IMR-90 (cell line): ENCODE measurements at places on chromosomes 3 and 15. TPM values are rescaled to one million over a fixed set of nuclear protein-coding genes. Genes with fewer than 3 reads are reported as not detected.
A peak's percentile ranks its signal among the peaks of the same experiment; 100 is the strongest.

The FANCD2OS gene
- not detected in 2 replicates for total RNA-seq

GRCh38 chr15:67409175-67409574 lies 111.8 kb upstream of the C15orf61 start:
- H3K4me3 ChIP-seq, result no peak overlapping the region
- H3K4me1 ChIP-seq, result peaks cover 7% of the 10 kb centered on the region

The ZSCAN2 gene
- total RNA-seq, result 15.0 and 18.3 TPM in 2 replicates

DNA sequence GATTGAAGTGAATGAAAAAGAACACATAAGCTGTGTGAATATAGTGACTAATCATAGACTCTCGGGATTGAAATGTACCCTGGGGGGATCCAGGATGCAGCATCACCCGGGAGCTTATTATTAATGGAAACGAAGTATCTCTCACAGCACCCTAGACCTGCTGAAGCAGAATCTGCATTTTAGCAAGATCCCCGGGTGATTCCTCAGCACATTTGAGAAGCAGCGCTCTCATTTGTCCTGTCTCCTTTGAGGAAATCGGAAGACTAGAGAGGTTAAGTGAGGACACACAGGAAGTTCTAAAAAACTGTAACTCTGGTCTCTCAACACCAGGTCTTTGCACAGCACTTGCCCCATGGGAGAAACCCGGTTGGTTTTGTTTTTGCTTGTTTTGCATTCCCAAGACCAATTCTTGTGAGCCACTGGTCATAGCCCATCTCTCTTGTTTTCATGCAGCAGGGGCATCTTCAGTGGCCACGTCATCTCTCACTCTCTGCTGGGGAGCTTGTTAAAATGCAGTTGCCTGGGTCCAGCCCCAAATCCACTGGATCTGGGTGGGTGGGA lies 30.2 kb downstream of the ZNF710 start:
- peak; percentile 11 for DNase-seq
- H3K4me1 ChIP-seq, result peaks cover 17% of the 10 kb centered on the region

- H3K27me3 ChIP-seq, result no peaks in the 10 kb centered on the region
- H3K36me3 ChIP-seq, result no peaks in the 10 kb centered on the region
- H3K4me1 ChIP-seq, result no peaks in the 10 kb centered on the region
- H3K27ac ChIP-seq, result no peak overlapping the region
- DNase-seq, result no peak
- no peak overlapping the region for H3K4me3 ChIP-seq
Observed at GRCh38 chr3:109241459-109242186, 74.7 kb downstream of the DPPA2 start.

DNA sequence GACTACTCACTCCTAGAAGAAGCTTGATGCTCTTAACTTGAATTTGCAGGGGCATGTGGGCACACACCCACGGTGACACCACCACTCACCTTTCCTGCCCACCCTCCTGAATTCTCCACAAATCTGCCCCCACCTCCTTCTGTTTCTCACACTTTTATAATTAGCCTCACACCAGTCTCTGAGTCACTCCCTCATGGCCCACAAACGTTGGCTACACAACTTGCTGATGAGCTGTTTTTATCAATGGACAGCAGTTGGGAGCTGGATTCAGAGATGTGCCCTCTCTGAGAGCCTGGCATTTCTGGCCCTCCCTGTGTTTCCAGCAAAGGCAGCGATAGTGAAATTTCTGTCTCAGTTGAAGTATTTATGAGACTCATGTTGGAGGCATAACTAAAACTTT lies 1.3 kb downstream of the COLQ start:
- no peak overlapping the region for H3K4me3 ChIP-seq
- H3K4me1 ChIP-seq, result 0 out of 2 replicates have a peak, but pooled peaks cover 4% of the 10 kb centered on the region
- no peak for DNase-seq
- no peaks in the 10 kb centered on the region for H3K36me3 ChIP-seq
- no peak overlapping the region for H3K27ac ChIP-seq
- peaks cover 6% of the 10 kb centered on the region for H3K27me3 ChIP-seq

The SPPL2A gene
- total RNA-seq, result 53.8 and 82.5 TPM in 2 replicates

DNA sequence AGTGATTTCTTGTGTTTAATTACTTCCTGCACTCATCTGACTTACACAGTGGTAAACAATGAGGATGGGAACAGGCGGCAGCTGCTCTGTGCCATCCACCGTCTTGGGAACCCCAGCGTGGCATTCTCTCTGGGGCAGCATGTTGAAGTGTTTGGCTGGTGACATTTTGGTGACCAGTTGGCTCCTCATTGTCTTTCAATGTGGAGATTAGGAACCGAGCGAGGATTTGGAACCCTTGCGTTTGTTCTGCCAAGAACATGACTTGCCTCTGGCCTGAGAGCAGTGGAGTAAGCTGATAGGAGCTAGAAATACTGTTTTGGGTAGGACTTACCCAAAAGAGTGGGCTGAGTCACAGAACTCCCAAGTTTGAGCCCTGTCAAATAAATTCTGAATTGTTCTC lies 88.8 kb downstream of the IGF1R start:
- peaks cover 18% of the 10 kb centered on the region for H3K4me1 ChIP-seq
- no peaks in the 10 kb centered on the region for H3K36me3 ChIP-seq
- no peak overlapping the region for H3K4me3 ChIP-seq
- no peaks in the 10 kb centered on the region for H3K27me3 ChIP-seq
- no peak for DNase-seq

DNA sequence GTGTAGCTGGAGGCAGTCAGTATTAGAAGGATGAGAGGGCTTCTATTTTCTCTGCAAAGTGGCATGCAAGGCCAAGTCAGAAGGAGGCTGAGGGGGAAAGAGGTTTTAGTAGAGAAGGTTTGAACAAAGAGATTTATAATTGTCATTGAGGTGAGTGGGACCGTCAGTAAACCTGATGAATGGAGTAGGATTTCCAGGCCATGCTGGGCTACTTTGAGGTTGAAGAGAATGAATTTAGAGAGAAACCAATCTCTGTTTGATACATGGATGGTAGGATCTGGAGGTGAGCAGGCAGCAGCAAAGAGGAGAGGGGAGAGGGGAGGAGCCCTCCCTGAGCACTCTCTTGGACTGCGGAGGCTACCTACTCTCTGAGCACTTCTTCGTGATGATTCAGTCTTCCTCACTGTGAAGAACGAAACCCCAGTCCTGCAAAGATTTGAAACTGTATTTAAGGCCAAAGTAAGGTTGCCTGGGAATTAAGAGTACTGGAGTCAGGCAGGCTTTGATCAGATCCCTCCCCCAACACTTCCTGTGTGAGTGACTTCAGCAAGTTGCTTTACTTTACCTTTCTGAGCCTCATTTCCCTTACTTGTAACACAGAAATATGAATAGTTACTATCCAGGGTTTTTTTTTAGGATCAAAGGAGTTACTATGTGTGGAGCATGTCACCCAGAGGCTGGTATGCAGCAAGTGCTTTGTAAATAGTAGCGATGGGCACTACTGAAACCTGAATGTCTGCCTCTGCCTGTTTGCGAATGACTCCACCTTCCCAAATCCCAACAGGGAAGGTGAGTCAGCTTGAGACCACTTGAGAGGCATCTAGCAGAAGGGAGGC lies 75.8 kb downstream of the RPL39L start:
- peak overlapping the region; percentile 99; the same call in 1 of the 2 replicates for H3K27ac ChIP-seq
- no peaks in the 10 kb centered on the region for H3K27me3 ChIP-seq
- peaks cover 14% of the 10 kb centered on the region for H3K4me1 ChIP-seq
- peak; percentile 12 for DNase-seq
- no peak overlapping the region for H3K4me3 ChIP-seq

The ACKR2 gene
- total RNA-seq, result not detected in 2 replicates

- H3K27ac ChIP-seq, result no peak overlapping the region
- peaks cover 8% of the 10 kb centered on the region for H3K27me3 ChIP-seq
- H3K4me1 ChIP-seq, result no peaks in the 10 kb centered on the region
Observed at GRCh38 chr3:134697830-134698689, 47.2 kb upstream of the KY start.

The ATP10A gene
- total RNA-seq, result 12.8 and 13.8 TPM in 2 replicates

GRCh38 chr15:79308874-79309273 lies 2.0 kb upstream of the TMED3 start:
- peaks cover 8% of the 10 kb centered on the region for H3K27me3 ChIP-seq
- no peak overlapping the region for H3K4me3 ChIP-seq
- no peak for DNase-seq
- peaks cover 3% of the 10 kb centered on the region for H3K36me3 ChIP-seq
- peaks cover 6% of the 10 kb centered on the region; the same call in 1 of the 2 replicates for H3K4me1 ChIP-seq
- no peak overlapping the region for H3K27ac ChIP-seq

DNA sequence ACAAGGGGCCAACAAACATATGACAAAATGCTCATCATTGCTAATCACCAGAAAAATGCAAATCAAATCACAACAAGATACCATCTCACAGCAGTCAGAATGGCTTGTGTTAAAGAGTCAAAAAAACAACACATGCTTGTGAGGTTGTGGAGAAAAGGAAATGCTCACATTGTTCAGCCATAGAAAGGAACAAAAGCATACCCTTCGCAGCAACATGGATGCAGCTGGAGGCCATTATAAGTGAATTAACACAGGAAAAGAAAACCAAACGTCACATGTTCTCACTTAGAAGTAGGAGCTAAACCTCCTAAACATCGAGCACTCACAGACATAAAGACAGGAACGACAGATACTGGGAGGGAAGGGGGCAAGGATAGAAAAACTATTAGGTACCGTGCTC lies 678.4 kb upstream of the GRM7 start:
- H3K36me3 ChIP-seq, result no peaks in the 10 kb centered on the region
- no peaks in the 10 kb centered on the region for H3K27me3 ChIP-seq
- no peak for DNase-seq
- no peaks in the 10 kb centered on the region for H3K4me1 ChIP-seq
- no peak overlapping the region for H3K4me3 ChIP-seq

The GATA2 gene
- total RNA-seq, result 2.2 and 2.8 TPM in 2 replicates

DNA sequence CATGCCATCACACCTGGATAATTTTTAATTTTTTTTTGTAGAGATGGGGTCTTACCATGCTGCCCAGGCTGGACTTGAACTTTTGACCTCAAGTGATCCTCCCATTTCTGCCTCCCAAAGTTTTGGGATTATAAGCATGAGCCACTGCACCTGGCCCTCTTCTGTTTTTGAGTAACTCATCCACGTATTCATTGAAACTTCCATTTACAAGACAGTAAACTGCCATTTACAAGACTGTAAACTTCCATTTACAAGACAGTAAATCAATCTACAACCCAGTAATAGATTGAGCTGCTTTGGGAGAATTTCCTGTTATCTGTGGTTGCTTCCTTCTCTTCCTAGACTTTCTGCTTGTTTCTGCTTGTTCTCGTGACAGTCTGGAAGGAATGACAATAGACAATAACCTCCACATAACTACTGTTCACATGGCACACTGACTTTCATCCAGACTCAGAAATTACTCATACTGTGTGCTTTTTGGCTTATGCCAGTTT lies 114.7 kb upstream of the CCNL1 start:
- no peaks in the 10 kb centered on the region for H3K4me1 ChIP-seq
- no peak overlapping the region for H3K4me3 ChIP-seq
- no peak for DNase-seq
- no peaks in the 10 kb centered on the region for H3K27me3 ChIP-seq
- no peaks in the 10 kb centered on the region for H3K36me3 ChIP-seq
- H3K27ac ChIP-seq, result no peak overlapping the region

- no peak overlapping the region for H3K27ac ChIP-seq
- H3K36me3 ChIP-seq, result no peaks in the 10 kb centered on the region
- H3K4me3 ChIP-seq, result no peak overlapping the region
- peaks cover 19% of the 10 kb centered on the region; the same call in 1 of the 2 replicates for H3K27me3 ChIP-seq
Observed at GRCh38 chr3:14788644-14789043, 30.1 kb upstream of the FGD5 start.

- no peak overlapping the region for H3K27ac ChIP-seq
- no peaks in the 10 kb centered on the region for H3K27me3 ChIP-seq
- H3K36me3 ChIP-seq, result no peaks in the 10 kb centered on the region
- no peaks in the 10 kb centered on the region; the same call in 1 of the 2 replicates for H3K4me1 ChIP-seq
- H3K4me3 ChIP-seq, result no peak overlapping the region
Observed at GRCh38 chr3:136772709-136773108, 20.5 kb upstream of the STAG1 start.

DNA sequence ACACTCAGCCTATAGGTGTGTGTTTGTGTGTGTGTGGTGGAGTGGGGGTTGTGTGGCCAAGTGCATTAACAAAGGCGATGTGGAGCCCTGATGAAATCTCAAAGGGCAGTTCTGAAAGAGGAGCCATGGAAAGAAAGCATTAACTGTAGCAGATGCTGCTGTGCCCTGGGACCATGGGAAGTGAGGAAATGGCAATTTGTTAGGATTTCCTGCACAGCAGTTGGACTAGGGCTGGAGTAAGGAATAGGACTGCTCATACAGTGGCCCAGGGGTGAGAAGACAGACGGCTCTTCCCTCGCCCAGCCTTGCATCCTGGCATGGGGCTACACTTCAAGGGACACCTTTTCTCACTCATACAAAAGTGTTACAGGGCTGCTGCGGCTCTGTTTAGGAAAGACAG lies 12.3 kb upstream of the ZBTB38 start:
- no peak overlapping the region for H3K4me3 ChIP-seq
- no peak overlapping the region for H3K27ac ChIP-seq
- H3K4me1 ChIP-seq, result peaks cover 12% of the 10 kb centered on the region
- no peaks in the 10 kb centered on the region for H3K27me3 ChIP-seq

DNA sequence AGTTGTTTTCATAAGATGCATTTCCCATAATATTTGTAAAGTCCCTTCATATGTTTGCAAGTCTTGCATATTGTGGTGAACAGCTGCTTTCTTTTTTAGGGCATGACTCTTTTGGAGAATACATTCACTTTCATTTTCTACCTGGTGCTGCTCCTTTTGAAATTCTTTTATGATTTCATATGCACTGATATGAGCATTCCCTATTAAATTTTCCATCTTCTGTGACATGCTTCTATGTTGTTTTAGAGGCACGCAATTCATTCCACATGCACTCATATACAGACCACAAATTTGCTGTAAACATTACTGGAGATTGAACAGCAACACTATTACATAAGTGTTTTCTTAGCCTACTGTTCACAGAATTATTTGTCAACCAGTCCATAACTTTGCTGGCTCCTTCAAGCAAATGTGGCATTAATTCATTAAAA lies 92.8 kb upstream of the TNFSF10 start:
- no peaks in the 10 kb centered on the region; the same call in 1 of the 2 replicates for H3K4me1 ChIP-seq
- H3K27ac ChIP-seq, result no peak overlapping the region
- no peaks in the 10 kb centered on the region for H3K36me3 ChIP-seq
- H3K27me3 ChIP-seq, result no peaks in the 10 kb centered on the region
- H3K4me3 ChIP-seq, result no peak overlapping the region
- DNase-seq, result peak; percentile 34

DNA sequence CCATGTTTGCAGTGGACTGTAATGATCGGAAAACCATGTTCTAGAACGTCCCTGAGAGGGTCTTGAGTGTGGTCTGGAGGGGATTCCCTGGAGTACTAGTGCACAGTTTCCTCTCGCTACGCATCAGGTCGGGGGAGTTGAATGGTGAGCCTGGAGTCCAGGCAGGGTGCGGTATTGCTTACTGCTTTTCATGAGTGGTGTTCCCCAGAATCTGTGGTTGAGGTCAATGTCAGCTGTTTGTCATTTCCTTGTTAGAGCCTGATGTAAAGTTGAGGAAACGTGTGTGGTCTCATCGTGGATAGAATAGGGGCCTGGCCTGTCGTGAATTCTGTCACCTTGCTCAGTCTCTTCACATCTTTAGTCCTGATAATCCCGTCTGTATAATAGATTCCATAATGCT lies 328.2 kb upstream of the LRRFIP2 start:
- peaks cover 14% of the 10 kb centered on the region for H3K27me3 ChIP-seq
- no peak for DNase-seq
- H3K4me1 ChIP-seq, result no peaks in the 10 kb centered on the region

The MAP6D1 gene
- 1.9 and 2.7 TPM in 2 replicates for total RNA-seq

The CYP8B1 gene
- not detected in 2 replicates for total RNA-seq

The FGF12 gene
- not detected in 2 replicates for total RNA-seq
